ENCODE measurements at places on chromosomes 4 and X. TPM values are rescaled to one million over a fixed set of nuclear protein-coding genes. Genes with fewer than 3 reads are reported as not detected.
A peak's percentile ranks its signal among the peaks of the same experiment; 100 is the strongest.

DNA sequence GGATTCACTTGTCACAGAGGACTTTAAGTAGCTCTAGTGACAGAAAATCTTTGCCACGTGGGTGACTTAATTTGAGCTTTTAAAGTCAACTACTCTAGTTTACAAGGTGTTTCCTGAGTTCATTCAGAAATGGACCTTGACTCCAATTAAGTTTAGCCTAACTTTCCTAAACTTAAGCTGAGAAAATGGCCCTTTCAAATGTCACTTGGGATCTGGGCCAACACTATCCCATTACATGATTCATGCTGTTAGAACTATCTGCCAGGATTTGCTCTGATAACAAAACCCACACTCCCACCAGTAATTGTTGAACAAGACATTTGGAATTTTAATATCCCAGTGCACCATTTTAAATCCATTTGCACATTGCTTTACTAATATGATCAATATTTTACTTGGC, 40.8 kb downstream of the C4orf46 start:
- H3K4me1 ChIP-seq: no peaks in the 10 kb centered on the region
- no peak overlapping the region for H3K4me3 ChIP-seq
- H3K27me3 ChIP-seq: peaks cover 3% of the 10 kb centered on the region
- no peak for DNase-seq
- H3K27ac ChIP-seq: no peak overlapping the region

DNA sequence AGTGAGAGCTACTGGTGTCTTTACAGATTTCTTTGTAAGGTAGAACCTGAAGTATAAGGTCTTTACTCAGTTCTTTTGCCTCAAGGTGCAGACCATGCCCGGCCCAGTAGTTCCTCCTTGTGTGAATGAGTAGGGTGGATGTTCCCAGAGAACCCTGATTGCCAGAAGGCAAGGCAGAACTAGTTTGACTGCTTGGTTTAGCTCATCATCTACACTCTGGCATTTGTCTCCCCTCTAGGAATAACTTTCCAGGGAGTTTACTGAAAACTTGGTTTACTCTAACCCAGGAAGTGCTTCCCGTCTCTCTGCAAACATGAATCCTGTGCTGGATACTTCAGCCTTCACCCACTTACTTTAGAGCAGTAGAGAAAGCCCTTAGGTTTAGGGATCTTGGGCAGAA, 29.1 kb downstream of the MCUB start:
- H3K4me3 ChIP-seq: no peak overlapping the region
- no peaks in the 10 kb centered on the region for H3K4me1 ChIP-seq
- no peak overlapping the region for H3K27ac ChIP-seq

- no peak overlapping the region for H3K4me3 ChIP-seq
- no peak overlapping the region for H3K27ac ChIP-seq
- H3K36me3 ChIP-seq: no peaks in the 10 kb centered on the region
- no peak for DNase-seq
- H3K4me1 ChIP-seq: peaks cover 6% of the 10 kb centered on the region
Measured at GRCh38 chrX:19630776-19631707, 115.7 kb upstream of the MAP3K15 start.

GRCh38 chr4:2733844-2734574, 22.1 kb downstream of the TNIP2 start:
- no peak overlapping the region for H3K27ac ChIP-seq
- DNase-seq: no peak
- 0 out of 2 replicates have a peak, but pooled peaks cover 4% of the 10 kb centered on the region for H3K4me1 ChIP-seq
- H3K4me3 ChIP-seq: no peak overlapping the region

DNA sequence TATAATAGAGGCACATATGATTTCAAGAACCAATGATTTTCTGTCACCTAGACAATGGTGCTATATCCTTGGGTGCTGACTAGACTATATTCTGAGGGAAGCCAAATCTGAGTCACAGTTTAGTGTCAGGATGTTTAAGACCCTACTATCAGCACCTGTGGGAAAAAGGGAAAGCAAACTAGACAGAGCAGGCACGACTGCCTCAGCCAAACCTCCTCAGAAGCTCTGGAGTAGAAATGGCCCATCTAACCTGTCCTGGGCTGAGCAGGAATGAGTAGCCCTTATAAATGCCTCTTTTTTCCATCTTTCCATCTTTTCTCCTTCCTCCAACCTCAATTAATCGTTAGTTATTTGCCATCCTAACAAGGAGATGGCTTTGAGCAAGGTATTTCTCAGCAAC, 80.4 kb upstream of the TECRL start:
- no peaks in the 10 kb centered on the region for H3K36me3 ChIP-seq
- H3K4me3 ChIP-seq: no peak overlapping the region
- DNase-seq: no peak
- no peaks in the 10 kb centered on the region for H3K4me1 ChIP-seq

DNA sequence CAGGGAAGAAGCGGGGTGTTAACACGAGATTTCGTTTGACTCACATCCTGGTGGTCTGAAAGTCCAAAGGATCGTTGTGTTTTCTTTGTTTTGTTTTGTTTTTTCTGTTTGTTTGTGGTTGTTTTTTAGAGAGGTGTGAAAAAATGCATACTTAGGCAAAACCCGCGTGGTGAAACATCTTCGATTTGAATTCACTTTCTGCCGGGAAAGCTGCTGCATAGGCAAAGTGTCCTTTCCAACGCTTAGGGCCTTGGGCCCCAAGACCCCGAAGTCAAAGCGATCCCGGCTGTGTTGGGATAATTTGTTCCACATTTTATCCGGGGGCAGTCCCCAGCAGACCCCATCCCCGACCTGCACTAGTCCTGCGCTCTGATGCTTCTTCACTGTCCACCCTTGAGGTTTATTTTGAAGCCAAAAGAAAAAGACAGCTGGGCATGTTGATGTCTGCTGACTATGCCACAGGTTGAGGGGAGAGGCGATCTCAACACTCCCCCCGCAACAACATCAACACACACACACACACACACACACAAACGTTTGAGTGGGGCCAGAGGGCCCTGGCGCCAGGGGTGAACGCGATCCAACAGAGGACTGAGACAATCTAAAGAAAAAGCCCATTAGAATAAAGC, 2.0 kb downstream of the MSX1 start:
- 0 out of 2 replicates have a peak, but pooled peaks cover 4% of the 10 kb centered on the region for H3K4me1 ChIP-seq
- no peak for DNase-seq
- H3K4me3 ChIP-seq: peak overlapping the region; percentile 84
- 0 out of 2 replicates have a peak overlapping the region, but pooled peaks have one; percentile 24 for H3K27ac ChIP-seq
- no peaks in the 10 kb centered on the region for H3K27me3 ChIP-seq

- H3K36me3 ChIP-seq: no peaks in the 10 kb centered on the region
- no peaks in the 10 kb centered on the region for H3K27me3 ChIP-seq
- H3K4me1 ChIP-seq: no peaks in the 10 kb centered on the region
Measured at GRCh38 chrX:16082470-16083085, 40.8 kb upstream of the GRPR start.

- H3K27me3 ChIP-seq: no peaks in the 10 kb centered on the region
- H3K4me3 ChIP-seq: no peak overlapping the region
- H3K4me1 ChIP-seq: no peaks in the 10 kb centered on the region
- H3K27ac ChIP-seq: no peak overlapping the region
- no peak for DNase-seq
Measured at GRCh38 chrX:93695981-93696380, 22.0 kb downstream of the FAM133A start.

DNA sequence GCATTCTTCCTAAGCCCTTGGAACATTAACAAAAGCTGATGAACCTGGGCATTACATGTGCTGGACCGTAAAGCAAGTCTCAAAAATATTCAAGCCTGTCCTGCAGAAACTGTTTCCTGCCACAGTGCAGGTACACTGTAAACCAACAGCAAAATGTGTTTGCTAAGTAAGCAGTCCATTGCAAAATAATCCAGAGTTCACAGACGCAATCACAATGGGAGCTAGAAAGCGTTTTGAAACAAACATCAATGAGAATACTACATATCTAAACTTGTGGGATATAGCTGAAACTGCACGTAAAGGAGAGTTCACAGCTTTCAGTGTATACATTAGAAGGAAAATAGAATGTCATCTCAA, 61.6 kb downstream of the RGS12 start:
- H3K4me3 ChIP-seq: no peak overlapping the region
- H3K36me3 ChIP-seq: peaks cover 5% of the 10 kb centered on the region
- H3K27me3 ChIP-seq: no peaks in the 10 kb centered on the region
- no peak overlapping the region for H3K27ac ChIP-seq
- no peak for DNase-seq
- no peaks in the 10 kb centered on the region for H3K4me1 ChIP-seq

- H3K27ac ChIP-seq: no peak overlapping the region
- no peak for DNase-seq
- H3K4me3 ChIP-seq: no peak overlapping the region
Measured at GRCh38 chrX:155864655-155865054, 16.5 kb upstream of the VAMP7 start.

DNA sequence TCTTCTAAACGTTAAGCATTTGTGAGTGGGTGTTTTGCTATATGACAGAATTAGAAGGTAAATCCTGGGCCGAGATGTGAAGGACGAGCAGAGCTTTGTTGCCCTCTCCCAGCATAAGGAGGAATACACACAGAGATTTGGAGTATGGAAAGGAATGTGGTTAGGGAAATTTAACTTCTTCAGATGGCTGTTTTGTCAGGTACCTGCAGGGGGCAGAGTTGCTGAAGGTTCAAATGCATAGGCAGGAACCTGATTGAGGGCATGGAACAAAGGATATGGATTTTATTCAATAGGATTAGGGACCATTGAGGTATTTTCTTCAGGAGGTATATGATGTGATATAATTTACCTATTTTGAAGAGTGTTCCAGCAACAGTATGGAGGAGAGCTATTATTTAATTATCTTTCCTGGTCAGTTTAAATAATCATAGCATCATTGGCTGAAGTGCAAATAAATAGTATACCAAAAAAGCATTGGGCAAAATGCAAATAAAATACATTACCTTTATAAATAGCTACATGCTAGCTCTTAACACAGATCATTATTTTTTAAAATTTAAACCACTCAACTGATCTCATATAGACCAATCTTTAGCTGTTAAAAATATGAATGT, 143.6 kb downstream of the SLIT2 start:
- H3K36me3 ChIP-seq: no peaks in the 10 kb centered on the region
- peak; percentile 56 for DNase-seq

- no peaks in the 10 kb centered on the region for H3K36me3 ChIP-seq
- H3K27me3 ChIP-seq: no peaks in the 10 kb centered on the region
- H3K4me3 ChIP-seq: no peak overlapping the region
- H3K27ac ChIP-seq: peak overlapping the region; percentile 27
- H3K4me1 ChIP-seq: peaks cover 14% of the 10 kb centered on the region
Measured at GRCh38 chr4:164212714-164213113, 541.2 kb upstream of the SMIM31 start.

GRCh38 chr4:184617600-184618196, 31.5 kb downstream of the CASP3 start:
- no peaks in the 10 kb centered on the region for H3K36me3 ChIP-seq
- no peaks in the 10 kb centered on the region for H3K4me1 ChIP-seq
- H3K27ac ChIP-seq: no peak overlapping the region
- DNase-seq: no peak
- H3K4me3 ChIP-seq: no peak overlapping the region

- no peaks in the 10 kb centered on the region for H3K36me3 ChIP-seq
- no peak overlapping the region for H3K4me3 ChIP-seq
- DNase-seq: no peak
- no peaks in the 10 kb centered on the region for H3K4me1 ChIP-seq
- H3K27ac ChIP-seq: no peak overlapping the region
- H3K27me3 ChIP-seq: no peaks in the 10 kb centered on the region
Measured at GRCh38 chr4:33577791-33578190, 2666.5 kb downstream of the ARAP2 start.

DNA sequence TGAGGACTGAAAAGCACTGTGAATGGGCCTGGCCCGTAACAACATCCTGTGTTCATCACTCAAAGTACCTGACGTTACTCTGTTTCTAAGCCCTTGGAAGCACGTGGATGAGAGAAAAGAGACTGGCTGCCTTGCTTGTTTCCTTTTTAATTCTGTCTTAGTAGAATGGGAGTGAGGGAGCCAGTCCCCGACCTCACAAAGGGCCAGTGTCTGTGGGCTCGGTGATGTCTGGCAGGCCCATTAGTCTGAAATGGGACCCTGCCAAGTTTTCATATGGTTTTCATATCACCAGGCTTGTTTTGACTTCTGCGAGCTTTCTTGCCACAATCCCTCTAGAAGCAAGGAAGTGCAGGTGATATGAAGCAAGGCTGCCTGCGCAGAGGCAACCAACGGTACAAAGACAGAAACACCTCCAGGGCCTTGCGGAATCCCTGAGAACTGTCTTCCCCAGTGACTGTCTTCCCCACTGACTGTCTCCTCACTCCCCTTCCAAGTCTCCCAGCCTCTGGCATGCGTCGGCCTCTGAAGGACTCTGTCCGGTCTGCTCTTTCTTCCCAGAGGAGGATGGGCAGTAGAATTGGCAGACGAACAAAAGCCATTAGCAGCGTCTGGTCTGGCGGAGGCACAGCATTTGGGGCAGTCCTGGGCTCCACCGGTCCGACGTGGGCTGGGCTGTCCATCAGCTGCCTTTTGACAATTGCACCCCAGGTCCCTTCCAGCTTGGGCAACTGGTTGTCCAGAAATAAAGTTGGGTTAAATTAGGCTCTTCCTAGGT, 20.2 kb upstream of the RASL11B start:
- H3K27me3 ChIP-seq: no peaks in the 10 kb centered on the region
- H3K4me1 ChIP-seq: peaks cover 13% of the 10 kb centered on the region
- H3K36me3 ChIP-seq: no peaks in the 10 kb centered on the region
- no peak for DNase-seq
- H3K27ac ChIP-seq: no peak overlapping the region

DNA sequence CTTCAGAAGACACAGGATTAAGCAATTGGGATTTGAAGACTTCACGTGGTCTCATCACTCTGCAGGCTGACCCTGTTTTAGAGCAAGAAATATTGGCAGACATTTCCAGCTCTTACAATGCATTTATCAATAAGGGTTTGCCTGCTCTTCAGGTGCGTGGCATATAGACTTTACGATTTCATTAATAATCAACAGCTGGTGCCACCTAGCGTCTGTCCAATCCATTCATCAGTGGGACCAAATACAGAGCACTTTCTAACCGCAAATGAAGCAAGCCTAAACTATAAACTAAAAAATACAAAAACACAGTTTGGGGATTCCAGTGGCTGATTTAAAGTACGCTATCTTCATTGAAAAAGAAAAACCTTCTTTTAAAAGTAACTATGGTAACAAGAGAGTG, 125.4 kb upstream of the DMD start:
- H3K27me3 ChIP-seq: no peaks in the 10 kb centered on the region
- peak; percentile 12 for DNase-seq
- H3K4me3 ChIP-seq: no peak overlapping the region
- H3K4me1 ChIP-seq: no peaks in the 10 kb centered on the region
- no peaks in the 10 kb centered on the region for H3K36me3 ChIP-seq
- H3K27ac ChIP-seq: no peak overlapping the region

The SCML2 gene
- 10.7 TPM for total RNA-seq

The ELK1 gene
- 29.8 TPM for total RNA-seq

The UCP1 gene
- total RNA-seq: not detected

The TBC1D9 gene
- total RNA-seq: 15.0 TPM

Data from SJSA1 (cell line).